ENCODE measurements at places on chromosomes 13 and 19. TPM values are rescaled to one million over a fixed set of nuclear protein-coding genes. Genes with fewer than 3 reads are reported as not detected.
A peak's percentile ranks its signal among the peaks of the same experiment; 100 is the strongest.

DNA sequence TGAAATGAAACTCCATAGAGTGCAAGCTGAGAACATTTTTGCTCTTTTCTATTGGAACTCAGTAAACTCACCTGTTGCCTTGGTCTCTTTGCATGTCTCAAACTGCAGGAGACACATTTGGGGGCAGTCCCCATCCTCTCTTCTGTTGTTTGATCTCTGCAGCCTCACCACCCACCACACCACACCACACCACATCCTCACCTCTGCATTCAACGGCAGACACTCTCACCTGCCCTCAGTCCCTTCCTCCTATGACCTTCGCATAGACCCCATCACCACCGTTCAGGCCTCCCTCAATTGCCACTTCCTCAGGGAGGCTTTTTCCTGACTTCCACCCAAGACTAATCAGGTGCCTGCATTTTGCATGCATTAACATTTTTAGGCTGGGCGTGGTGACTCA is 14.4 kb upstream of the TPM4 start:
- no peak overlapping the region for H3K4me3 ChIP-seq
- peaks cover 19% of the 10 kb centered on the region for H3K4me1 ChIP-seq
- no peaks in the 10 kb centered on the region for H3K36me3 ChIP-seq
- H3K27me3 ChIP-seq, result peaks cover 2% of the 10 kb centered on the region

DNA sequence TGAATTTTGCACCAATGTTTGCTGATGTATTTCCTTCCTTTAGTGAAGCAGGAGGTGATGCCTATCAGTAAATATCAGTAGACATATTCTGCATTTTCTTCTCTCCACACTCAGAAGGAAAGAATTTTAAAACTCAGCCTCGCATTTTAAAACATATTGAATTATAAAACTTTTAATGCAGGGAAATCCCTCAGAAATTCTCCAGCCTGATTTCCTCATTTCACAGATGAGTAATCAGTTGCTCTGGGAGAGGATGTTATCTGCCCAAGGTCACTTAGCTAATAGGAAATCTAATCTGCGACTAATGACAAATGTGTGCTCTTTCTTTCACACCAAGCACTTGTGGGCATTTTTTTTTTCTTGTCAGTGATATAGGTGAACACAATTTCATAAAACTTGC is 320.6 kb downstream of the ITGBL1 start:
- no peak for DNase-seq
- no peaks in the 10 kb centered on the region for H3K36me3 ChIP-seq
- no peaks in the 10 kb centered on the region for H3K27me3 ChIP-seq
- no peaks in the 10 kb centered on the region for H3K4me1 ChIP-seq
- no peak overlapping the region for H3K4me3 ChIP-seq

DNA sequence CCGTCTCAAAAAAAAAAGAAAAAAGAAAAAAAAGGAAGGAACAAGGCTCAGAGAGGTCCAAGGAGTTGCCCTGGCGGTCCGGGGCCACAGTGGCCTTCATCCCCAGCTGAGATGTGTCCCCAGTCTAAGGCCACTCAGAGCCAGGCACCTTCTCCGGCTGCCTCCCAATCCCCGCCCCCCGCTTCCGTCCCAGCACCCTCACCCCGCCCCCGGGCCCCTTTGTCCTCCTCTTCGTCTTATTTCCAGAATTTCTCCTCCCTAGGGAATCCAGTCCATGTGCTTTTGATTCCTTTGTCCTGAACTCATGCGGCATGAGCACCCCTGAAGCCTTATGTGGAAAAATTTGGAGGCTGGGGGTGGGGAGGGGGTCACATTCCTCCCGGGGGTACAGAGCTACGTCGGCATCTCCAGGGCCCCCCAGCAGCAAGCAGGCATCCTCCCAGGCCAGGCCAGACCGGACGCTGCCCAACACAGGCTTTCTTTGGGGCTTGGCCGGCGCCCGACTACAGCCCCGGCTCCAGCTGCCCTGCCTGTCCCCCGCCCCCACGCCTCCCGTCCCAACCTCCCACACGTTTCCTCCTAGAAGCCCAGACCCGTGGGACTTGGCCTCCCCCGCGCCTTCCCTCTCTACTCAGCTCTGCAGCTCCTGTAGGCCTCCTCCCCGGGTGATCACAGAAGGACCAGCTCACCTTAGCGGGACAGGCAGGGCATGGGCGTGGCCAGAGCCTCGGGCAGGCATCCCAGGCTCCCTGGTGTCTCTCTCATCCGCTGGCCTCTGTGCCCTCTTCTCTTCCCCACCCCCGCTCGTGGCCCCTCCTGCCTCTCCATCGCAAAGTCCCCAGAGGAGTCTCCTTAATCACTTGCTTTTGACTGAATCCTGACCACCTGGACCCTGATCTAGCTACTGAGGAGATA is 17.8 kb upstream of the ADGRE5 start:
- H3K27me3 ChIP-seq, result no peaks in the 10 kb centered on the region
- H3K36me3 ChIP-seq, result no peaks in the 10 kb centered on the region
- peak overlapping the region; percentile 80 for H3K4me3 ChIP-seq
- peak overlapping the region; percentile 91 for H3K27ac ChIP-seq
- H3K4me1 ChIP-seq, result peaks cover 42% of the 10 kb centered on the region

DNA sequence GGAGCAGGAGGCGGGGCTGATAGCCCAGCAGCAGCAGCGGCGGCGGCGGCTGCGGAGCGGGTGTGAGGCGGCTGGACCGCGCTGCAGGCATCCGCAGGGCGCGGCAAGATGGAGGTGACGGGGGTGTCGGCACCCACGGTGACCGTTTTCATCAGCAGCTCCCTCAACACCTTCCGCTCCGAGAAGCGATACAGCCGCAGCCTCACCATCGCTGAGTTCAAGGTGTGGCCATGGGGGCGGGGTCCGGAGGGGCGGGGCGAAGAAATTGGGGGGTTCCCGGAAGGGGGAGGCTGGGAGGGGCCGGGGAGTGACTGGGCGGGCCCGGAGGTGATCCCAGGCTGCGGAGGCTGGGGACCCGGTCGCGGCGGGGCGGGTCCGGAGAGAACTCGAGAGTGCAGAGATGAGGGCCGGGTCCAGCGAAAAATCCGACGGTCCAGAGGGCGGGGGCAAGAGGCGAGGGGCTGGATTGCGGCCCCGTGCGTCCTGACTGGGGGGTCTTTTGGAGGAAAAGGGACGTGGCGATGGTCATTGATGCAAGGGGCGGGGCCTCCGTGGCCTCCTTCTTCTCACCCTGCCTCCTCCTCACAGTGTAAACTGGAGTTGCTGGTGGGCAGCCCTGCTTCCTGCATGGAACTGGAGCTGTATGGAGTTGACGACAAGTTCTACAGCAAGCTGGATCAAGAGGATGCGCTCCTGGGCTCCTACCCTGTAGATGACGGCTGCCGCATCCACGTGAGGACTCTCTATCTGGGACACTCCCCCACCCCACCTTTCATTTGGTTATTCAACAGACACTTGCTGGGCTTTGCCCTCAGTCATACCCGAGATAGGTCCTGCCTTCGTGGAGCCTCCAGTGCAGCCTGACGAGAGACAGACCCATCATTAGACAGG is at the start of gene TBCB:
Gene TBCB (plus strand): TSS at position 16 of the 891 bp plus-strand sequence. CDS start 93 bp downstream, at position 109.
- H3K4me3 ChIP-seq, result peak within 1 kb of the TSS; percentile 90
- peaks cover 48% of the 10 kb centered on the region for H3K36me3 ChIP-seq
- H3K27ac ChIP-seq, result peak within 1 kb of the TSS; percentile 89
- H3K27me3 ChIP-seq, result no peaks in the 10 kb centered on the region
- DNase-seq, result no peak

DNA sequence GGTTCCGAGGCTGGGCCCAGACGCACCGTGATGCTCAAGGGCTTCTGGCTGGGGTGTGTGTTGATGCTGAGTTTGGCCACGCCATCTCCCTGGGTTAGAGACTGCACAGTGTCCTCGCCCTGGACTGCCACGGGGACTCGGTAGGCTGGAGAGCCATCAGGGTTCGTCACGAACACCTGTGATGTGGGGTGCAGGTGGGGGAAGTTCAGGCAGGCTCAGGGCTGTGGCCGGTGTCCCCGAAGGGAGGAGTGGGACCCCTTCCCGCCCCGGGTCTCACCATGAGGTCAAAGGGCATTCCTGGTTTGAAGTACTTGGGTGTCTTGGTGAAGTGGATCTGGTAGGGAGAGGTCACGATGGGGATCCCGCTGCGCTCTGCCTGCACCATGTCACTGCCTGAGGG is 8.2 kb downstream of the C3 start:
- H3K4me3 ChIP-seq, result no peak overlapping the region
- no peak overlapping the region for H3K27ac ChIP-seq
- no peaks in the 10 kb centered on the region for H3K36me3 ChIP-seq

GRCh38 chr19:8654591-8655339 is 24.3 kb downstream of the NFILZ start:
- no peak overlapping the region for H3K4me3 ChIP-seq
- peaks cover 21% of the 10 kb centered on the region for H3K4me1 ChIP-seq
- H3K27ac ChIP-seq, result no peak overlapping the region
- H3K36me3 ChIP-seq, result no peaks in the 10 kb centered on the region

GRCh38 chr19:11452620-11453310 is 17.3 kb downstream of the PRKCSH start:
- no peak for DNase-seq
- no peak overlapping the region for H3K4me3 ChIP-seq
- H3K4me1 ChIP-seq, result no peaks in the 10 kb centered on the region
- no peaks in the 10 kb centered on the region for H3K27me3 ChIP-seq
- H3K27ac ChIP-seq, result no peak overlapping the region

GRCh38 chr13:45705918-45706317 is 3.8 kb downstream of the CBY2 start:
- no peak overlapping the region for H3K4me3 ChIP-seq
- H3K27ac ChIP-seq, result no peak overlapping the region
- no peaks in the 10 kb centered on the region for H3K36me3 ChIP-seq
- H3K4me1 ChIP-seq, result peaks cover 14% of the 10 kb centered on the region
- no peak for DNase-seq

DNA sequence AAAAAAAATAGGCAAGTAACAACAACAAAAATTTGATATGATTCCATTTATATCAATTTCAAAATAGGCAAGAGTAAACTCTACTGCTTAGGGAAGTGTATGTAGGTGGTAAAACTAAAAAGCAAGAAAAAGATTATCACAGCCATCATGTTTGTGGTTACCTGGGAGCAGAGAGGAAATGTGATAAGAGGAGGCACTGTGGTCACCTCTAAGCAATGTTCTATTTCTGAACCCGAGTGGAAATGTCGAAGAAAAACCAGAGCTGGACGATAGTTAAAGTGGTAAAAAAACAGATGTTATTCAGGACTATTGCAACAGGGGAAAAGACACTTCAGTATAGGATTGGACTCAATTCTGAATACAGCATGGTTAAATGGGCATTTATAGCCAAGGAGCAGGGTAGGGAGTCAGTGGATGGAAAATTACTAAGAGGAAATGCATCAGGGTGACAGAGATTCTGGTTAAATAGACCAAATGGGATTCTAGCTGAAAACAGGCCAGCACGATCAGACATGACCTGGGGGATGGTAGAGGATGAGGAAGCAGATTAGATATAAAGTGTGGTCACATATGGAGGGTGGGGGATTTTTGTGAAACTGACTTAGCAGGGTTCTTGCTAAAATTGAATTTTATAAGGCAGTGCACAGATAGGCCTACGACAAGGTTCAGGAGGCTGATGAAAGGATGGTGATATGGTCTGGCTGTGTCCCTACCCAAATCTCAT is 6.0 kb upstream of the TEX30 start:
- DNase-seq, result peak; percentile 55
- H3K36me3 ChIP-seq, result peaks cover 46% of the 10 kb centered on the region
- peak overlapping the region; percentile 98 for H3K27ac ChIP-seq
- peaks cover 36% of the 10 kb centered on the region for H3K4me1 ChIP-seq
- peak overlapping the region; percentile 50 for H3K4me3 ChIP-seq

- no peak overlapping the region for H3K27ac ChIP-seq
- H3K4me3 ChIP-seq, result no peak overlapping the region
Measured at GRCh38 chr19:5889288-5889971, 14.2 kb downstream of the NDUFA11 start.

DNA sequence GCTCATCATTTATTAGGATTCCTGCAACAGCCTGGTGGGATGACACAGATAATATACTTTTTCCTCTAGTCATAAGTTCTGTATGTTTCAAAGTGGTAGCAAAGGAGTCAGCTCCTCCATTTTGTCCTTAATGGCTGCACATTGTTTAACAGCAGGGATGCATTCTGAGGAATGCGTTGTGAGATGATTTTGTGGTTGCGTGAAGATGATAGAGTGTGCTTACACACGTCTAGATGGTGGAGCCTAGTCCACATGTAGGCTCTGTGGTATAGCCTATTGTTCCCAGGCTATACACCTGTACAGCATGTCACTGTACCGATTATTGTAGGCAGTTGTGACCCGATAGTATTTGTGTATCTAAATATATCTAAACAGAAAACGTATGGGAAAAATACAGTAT is 4.6 kb downstream of the SMARCA4 start:
- H3K27ac ChIP-seq, result no peak overlapping the region
- DNase-seq, result no peak
- no peaks in the 10 kb centered on the region for H3K27me3 ChIP-seq
- peaks cover 35% of the 10 kb centered on the region for H3K4me1 ChIP-seq
- peaks cover 12% of the 10 kb centered on the region for H3K36me3 ChIP-seq
- no peak overlapping the region for H3K4me3 ChIP-seq

DNA sequence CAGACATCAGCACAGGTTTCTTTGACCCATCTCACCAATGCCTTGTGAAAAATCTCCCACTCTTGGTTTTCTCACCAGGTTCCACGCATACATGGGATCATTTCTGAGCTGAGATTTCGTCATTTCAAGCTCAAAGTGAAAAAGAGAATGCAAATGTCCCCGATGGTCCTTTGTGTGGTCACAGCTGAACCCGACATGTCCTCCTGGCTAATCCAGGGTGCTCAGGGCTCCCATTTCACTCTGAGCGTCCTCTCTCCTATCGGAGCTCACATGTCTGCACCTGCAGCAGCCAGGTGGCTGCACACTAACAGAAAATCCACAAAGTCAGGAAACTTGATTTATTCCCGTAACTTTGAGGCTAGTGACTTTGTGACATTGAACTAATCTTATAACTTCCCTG is 9.3 kb upstream of the CEACAM3 start:
- H3K36me3 ChIP-seq, result no peaks in the 10 kb centered on the region
- no peak for DNase-seq
- peaks cover 35% of the 10 kb centered on the region for H3K27me3 ChIP-seq
- H3K27ac ChIP-seq, result no peak overlapping the region
- H3K4me3 ChIP-seq, result no peak overlapping the region

- no peaks in the 10 kb centered on the region for H3K36me3 ChIP-seq
- H3K27me3 ChIP-seq, result peaks cover 30% of the 10 kb centered on the region
- no peaks in the 10 kb centered on the region for H3K4me1 ChIP-seq
- H3K27ac ChIP-seq, result no peak overlapping the region
- no peak for DNase-seq
Measured at GRCh38 chr19:19214159-19214490, 2.4 kb downstream of the NCAN start.

- H3K4me1 ChIP-seq, result no peaks in the 10 kb centered on the region
- H3K27ac ChIP-seq, result no peak overlapping the region
- H3K36me3 ChIP-seq, result peaks cover 49% of the 10 kb centered on the region
- H3K4me3 ChIP-seq, result no peak overlapping the region
- no peak for DNase-seq
- H3K27me3 ChIP-seq, result no peaks in the 10 kb centered on the region
Measured at GRCh38 chr19:11444059-11444458, 8.6 kb downstream of the PRKCSH start.

GRCh38 chr13:31719214-31719613 is 20.1 kb upstream of the RXFP2 start:
- no peak for DNase-seq
- no peak overlapping the region for H3K4me3 ChIP-seq
- no peak overlapping the region for H3K27ac ChIP-seq
- H3K36me3 ChIP-seq, result no peaks in the 10 kb centered on the region
- H3K27me3 ChIP-seq, result no peaks in the 10 kb centered on the region

The ZNF426 gene
- 10.4 TPM for total RNA-seq

The NTF4 gene
- total RNA-seq, result not detected

The ZNF324B gene
- total RNA-seq, result 9.6 TPM

The ZNF98 gene
- total RNA-seq, result not detected

The ARL11 gene
- 0.89 TPM for total RNA-seq

The CNN1 gene
- not detected for total RNA-seq

The OR10H4 gene
- total RNA-seq, result not detected

The TMEM145 gene
- total RNA-seq, result 0.85 TPM

The PRR12 gene
- 34.2 TPM for total RNA-seq

The LYL1 gene
- total RNA-seq, result 5.6 TPM

The RANBP3 gene
- 105 TPM for total RNA-seq

Data from activated T-helper 2 cell treated with anti-CD3 and anti-CD28 coated beads, Interferon-gamma antibody, Interleukin-2, Interleukin-4, amounts not matched to agents 10 μg/mL and 5 μg/mL and 100 μg/mL, durations not matched to agents 14 hours and 24 hours and 36 hours (primary cell).